ENCODE measurements at places on chromosomes 3 and 15. TPM values are rescaled to one million over a fixed set of nuclear protein-coding genes. Genes with fewer than 3 reads are reported as not detected.

PCLAF gene
- 25.1 TPM for total RNA-seq

ZNF860 gene
- 1.5 TPM for total RNA-seq

TMCO5A gene
- not detected for total RNA-seq

SEMA3F gene
- 47.1 TPM for total RNA-seq

IDH3A gene
- total RNA-seq: 13.8 TPM

AADACL2 gene
- not detected for total RNA-seq

CCK gene
- total RNA-seq: not detected

P2RY14 gene
- total RNA-seq: not detected

RLBP1 gene
- total RNA-seq: not detected

LRRFIP2 gene
- 36.6 TPM for total RNA-seq

CD276 gene
- total RNA-seq: 82.4 TPM

GPR62 gene
- not detected for total RNA-seq

HGD gene
- 0.25 TPM for total RNA-seq

TGM5 gene
- not detected for total RNA-seq

GUCA1C gene
- total RNA-seq: not detected

CTXN2 gene
- total RNA-seq: not detected

GOLGA6A gene
- total RNA-seq: not detected

PLA2G4E gene
- total RNA-seq: not detected

STARD9 gene
- 19.1 TPM for total RNA-seq

TRIM71 gene
- total RNA-seq: not detected

C3orf52 gene
- 0.32 TPM for total RNA-seq

Measured in bladder microvascular endothelial cell (primary cell).